ENCODE measurements at places on chromosomes 3 and 15. TPM values are rescaled to one million over a fixed set of nuclear protein-coding genes. Genes with fewer than 3 reads are reported as not detected.

- DNase-seq, result no peak
These were observed 181.3 kb downstream of the LSAMP start for GRCh38 chr3:116263842-116264545.

DNA sequence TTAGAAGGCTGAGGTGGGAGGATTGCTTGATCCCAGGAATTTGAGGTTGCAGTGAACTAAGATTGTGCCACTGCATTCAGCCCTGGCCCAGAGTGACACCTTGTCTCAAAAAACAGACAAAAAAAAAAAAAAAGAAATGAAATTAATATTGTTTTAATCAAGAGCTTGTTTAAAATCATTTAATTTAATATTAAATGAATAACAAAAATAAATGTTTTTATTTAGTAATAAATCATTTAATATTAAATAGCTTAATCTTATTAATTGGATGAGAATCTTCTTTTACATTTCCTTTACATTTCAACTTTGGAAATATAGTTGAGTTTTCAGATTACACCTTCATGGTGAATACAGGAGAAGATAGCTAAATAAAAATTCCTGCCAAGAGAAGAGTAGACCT lies 29.7 kb downstream of the TNIK start:
- no peak for DNase-seq

DNA sequence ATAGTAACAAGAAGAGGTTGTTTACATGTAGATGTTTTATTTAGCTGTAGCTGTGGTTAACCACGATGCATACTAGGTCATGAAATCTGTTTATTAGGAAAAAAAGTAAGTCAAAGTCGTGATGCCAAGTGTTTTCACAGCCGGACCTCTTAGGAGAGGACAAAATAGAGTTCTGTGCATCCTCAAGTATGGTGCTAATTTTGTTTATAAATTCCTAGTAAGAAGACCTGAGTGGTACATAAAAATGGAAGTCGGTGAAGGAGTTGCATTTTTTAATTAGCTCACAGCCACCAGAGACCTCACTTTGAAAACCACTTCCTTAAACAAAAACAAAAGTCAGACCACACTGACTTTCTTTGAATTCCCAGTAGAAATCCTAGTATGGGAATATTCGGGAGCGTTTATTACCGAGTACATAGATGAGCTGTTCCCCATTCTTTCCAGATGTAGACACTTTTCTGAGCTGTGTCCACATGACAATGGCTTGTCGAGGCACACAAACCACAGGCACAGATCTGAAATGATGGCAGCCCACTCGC lies 143.6 kb upstream of the UBE2E1 start:
- no peak for DNase-seq

DNA sequence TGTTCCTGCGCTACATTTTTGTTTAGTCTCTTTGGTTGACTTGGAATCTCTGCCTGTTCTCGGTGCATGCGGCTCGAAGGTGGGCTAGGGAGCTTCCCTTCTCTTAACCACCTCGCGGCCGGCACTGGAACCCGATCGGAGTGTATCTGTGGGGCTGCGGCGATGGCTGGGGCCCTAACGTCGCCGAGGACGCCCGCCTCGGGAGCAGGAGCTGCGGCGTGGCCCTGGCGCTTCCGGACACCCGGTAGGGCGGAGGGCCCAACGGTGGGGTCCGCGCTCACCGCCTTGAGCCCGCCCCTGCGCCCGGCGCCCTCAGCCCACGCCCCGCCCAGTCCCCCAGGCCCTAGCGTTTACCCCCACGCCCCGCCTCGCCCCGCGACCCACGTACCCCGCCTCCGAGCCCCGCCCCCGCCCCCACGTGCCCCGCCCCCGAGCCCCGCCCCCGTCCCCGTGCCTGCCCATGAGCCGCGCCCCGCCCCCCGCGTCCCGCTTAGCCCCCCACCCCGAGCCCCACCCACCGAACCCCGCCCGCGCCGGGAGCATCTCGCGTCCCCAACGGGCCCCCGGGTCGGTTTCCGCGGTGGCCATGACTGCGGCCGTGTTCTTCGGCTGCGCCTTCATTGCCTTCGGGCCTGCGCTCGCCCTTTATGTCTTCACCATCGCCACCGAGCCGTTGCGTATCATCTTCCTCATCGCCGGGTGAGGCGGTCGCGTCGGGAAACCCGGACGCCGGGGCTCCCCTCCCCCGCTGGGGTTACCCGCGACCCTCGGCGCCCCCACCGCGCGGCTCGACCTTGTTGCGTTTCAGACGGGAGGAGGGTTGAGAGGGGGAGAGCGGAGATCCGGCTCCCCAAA lies at the start of gene APH1B:
TSS of gene APH1B (plus strand) at position 568 of the 855 bp plus-strand sequence. CDS start at position 587, 19 bp downstream.
- peak; percentile 94 for DNase-seq

DNA sequence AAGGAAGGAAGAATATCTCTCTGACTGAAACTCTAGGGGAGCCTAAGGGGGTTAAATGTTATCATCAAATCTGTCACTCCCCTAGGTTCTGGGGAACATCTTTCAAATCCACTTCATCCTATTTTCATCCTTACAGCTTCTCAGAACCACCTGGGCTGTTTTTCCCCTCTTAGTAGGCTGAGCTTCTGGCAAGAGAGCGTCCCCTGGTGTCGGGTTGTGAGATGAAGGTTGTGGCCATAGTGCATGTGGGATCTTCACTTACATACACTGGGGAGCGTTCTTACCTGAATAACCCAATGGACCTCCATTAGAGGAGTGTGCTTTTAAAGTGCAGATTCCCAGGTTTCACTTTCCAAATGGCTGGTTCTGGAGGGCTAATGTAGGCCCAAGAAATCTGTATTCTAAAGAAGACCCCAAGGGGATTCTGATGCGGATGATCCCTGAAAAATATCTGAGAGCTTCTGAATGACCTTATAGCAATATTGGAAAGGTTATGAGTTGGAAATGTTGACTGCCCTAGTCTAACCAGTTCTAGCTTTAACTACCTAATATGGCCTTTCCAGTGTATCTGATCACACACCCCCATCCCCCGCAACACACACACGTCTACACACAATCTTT lies 663.7 kb downstream of the AGBL1 start:
- peak; percentile 86 for DNase-seq

GRCh38 chr3:132231633-132232032 lies 85.6 kb upstream of the ACP3 start:
- DNase-seq, result no peak

- DNase-seq, result no peak
These were observed 606.8 kb downstream of the UNC13C start for GRCh38 chr15:54585063-54585462.

DNA sequence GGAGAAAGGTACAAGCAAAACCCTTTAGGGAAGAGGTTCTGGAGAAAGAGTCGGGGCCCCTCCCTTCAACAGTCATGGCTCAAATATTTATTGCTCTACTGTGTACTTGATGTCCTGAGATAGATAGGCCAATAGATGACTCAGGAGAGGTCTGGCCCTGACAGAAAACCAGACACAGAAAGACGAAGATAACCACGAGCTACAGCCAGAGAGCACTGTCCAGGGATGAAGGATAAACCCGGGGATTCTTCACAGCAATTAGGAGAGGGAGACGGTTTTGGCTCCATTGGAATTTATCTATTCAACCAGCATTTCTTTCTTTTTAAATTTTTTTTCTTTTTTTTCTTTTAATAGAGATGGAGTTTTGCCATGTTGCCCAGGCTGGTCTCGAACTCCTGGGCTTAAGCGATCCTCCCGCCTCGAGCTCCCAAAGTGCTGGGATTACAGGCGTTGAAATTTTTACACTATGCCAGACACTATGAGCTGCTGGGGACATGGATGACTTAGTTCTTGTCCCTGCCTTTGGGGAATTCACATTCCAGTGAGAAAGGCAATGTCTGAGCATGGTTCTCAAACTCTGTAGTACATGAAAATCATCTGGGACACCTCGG lies 4.6 kb upstream of the CIDEC start:
- DNase-seq, result no peak

DNA sequence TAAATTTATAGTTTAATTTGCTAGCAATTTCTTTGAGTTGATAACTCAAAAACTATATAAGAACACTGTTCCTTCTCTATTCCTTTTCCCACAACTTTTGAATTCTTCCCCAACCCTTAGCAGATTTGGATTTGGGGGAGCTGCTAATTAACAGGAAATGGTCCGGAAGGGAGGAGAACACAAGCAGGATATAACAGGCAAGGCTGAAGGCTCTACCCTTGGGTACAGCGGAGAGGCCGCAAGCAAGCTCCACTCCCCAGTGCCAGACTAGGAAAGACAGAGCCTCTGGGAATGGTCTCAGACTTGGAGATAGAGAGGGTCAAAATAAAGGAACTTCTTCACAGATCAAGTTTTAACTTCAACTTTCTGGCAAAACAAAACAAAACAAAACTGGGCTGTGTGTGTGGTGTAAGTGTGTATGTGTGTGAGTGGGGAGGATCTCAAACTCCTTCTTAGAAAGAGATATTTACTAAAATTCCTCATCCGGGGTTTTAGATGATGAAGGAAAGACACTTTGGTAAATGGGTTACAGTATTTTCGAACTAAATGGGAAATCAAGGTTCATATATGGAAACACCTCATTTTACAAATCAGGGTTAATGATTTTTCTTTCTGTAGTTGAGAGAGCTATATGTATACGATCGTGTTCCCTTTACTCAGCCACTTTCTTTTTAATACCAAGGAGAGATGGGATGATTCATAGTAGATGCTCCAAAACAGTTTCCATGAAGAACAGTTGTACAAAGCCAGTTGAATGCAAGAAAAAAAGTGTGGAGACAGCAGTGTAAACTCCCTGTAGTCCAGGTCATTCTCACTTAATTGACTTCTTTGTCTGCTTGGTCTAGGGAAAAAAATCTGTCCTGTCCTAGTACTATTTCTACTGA lies 161.1 kb downstream of the TP63 start:
- no peak for DNase-seq

DNA sequence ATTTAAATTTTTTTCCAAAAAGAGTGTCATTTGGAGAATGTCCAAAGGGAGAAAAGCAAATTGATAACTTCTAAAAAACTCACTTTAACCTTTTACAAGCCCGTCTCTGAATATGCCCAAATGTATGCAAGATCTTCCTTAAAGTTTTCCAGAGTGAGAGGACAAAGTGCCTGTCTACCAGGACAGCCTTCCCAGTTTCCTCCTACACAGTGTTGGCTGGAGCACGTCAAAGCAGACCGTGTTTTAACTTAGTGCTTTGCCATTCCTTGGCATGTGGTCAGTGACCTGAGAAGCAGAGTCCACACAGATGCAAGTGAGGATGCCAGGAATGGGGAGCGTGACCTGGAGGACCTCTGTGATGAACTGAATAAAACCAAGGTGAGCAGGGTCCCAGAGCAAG lies 245.7 kb downstream of the FAM43A start:
- no peak for DNase-seq

DNA sequence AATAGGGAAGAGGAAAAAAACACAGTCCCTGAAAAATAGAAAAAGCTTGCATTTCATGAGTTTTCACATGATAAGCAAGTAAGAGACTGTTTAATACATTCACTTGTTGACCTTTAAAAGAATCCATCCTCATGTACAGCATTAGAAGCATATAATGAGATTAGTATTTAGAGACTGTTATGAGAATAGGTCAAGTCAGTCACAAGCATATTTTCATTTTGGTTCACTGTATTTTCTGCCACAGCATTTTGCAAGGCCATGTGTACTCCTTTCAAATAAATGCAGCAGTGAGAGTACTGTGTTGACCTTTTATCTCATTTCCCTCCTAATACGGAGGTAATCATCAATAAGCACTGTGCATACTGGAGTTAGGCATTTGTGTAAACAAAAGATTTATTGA lies 162.2 kb upstream of the SETMAR start:
- no peak for DNase-seq

Gene FAM43A
- total RNA-seq, result 80.7 TPM

GRCh38 chr3:194167480-194168282 lies 31.7 kb downstream of the HES1 start:
- DNase-seq, result no peak

Gene BTLA
- not detected for total RNA-seq

Gene GOLGA6B
- not detected for total RNA-seq

DNA sequence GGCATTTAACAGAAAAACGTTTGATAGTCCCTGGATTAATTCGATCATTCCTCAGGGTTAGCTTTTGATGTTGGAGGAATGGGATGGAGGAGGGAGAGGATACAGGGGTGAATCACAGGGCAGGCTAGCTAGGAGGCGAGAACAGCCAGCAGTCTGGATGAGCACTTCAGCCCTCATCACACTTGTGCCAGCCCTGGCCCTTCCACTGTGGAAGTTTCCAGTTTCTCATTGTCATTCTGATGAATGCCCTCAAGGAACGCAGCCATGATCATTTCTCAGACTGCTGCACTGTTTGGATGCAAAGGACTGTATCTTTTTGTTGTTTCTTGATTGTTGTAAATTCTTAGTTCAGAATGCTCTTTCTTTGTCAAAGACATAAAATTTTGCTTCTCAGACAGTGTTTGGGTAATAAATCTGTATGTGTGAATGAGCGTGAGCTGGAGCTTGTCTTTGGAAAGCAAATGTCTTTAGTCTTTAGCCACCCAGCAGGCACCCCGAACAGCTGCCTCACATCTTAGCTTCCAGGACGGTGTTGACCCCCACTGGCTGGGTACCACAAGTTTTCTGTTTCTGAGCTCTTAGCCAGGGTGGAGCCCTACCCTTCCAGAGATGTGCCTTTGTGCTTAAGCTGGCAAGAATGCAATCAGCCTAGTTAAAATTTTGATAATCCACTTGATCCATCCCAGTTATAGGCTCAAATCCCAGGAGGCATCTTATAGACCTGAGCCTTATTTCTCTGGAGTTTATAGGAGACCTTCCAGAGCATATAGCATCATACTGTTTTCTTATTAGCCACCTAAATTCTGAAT lies 121.1 kb downstream of the PDCD6IP start:
- DNase-seq, result no peak

Data from Karpas-422 (cell line).